ENCODE measurements at places on chromosomes 7 and 10. TPM values are rescaled to one million over a fixed set of nuclear protein-coding genes. Genes with fewer than 3 reads are reported as not detected.

DNA sequence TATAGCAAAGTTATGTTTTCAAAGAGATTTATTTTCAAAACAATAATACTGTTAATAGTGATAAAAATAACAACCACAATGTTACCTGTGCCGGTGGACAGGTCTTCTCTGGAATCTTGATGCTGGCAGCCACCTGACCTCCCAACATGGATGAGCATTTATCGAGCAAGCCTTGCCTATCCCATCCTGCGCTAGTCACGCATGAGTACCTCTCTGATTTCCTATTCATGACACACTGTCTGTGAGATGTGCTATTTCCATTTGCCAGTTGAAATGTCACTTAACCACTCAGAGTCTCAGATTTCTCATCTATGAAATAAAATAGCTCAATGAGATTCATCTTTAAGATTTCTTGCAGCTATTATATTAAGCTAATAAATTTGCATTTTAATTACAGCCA lies 341.2 kb upstream of the VWC2 start:
- no peak for DNase-seq

DNA sequence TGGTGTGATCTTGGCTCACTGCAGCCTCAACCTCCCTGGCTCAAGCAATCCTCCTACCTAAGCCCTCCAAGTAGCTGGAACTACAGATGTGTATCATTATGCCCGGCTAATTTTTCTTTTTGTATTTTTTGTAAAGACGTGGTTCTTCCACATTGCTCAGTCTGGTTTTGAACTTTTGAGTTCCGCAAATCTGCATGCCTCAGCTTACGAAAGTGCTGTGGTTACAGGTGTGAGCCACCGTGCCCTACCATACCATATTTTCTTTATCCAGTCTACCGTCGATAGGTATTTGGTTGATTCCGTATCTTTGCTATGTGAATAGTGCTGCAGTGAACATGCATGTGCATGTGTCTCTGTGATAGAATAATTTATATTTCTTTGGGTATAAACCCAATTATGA lies 6.5 kb downstream of the ZNF107 start:
- no peak for DNase-seq

DNA sequence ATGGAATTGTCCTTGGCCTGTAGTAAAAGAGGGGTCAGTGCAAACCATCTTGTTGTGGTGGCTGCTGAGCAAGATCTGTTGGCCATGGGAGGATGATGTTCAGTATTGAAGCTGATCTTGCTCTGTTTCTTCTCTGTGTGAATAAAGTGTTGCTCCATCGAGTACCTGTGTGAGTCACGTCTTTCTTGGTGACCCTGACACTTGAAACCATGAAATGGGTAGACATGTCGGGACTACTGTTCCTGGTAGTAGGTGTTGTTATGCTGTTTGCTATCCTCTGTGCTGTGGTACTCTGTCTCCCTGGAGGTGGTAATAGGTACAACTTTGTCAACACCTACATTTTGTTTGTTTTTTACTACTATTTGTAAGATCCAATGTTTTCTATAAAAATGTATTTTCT lies 330.6 kb downstream of the MDFIC start:
- no peak for DNase-seq

- no peak for DNase-seq
Measured at GRCh38 chr7:69422574-69422985, 175.7 kb upstream of the AUTS2 start.

DNA sequence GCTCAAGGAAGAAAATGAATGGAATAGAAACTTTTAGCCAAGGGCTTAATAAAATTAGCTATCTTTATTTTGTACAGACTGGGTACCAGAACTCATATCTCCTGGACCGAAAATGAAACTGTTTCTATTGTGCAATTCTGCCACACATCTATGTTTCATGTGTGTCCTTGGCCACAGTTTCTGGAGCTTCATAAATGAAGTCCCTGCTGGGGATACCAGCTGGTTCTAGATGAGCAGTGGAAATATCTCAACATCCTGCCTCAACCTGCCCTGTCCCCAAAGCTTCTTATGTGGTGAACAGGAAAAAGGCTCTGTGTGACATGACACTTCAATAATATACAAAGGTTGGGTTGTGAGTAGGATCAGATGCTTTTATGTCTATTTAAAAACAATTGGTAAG lies 310.1 kb upstream of the SORCS1 start:
- no peak for DNase-seq

DNA sequence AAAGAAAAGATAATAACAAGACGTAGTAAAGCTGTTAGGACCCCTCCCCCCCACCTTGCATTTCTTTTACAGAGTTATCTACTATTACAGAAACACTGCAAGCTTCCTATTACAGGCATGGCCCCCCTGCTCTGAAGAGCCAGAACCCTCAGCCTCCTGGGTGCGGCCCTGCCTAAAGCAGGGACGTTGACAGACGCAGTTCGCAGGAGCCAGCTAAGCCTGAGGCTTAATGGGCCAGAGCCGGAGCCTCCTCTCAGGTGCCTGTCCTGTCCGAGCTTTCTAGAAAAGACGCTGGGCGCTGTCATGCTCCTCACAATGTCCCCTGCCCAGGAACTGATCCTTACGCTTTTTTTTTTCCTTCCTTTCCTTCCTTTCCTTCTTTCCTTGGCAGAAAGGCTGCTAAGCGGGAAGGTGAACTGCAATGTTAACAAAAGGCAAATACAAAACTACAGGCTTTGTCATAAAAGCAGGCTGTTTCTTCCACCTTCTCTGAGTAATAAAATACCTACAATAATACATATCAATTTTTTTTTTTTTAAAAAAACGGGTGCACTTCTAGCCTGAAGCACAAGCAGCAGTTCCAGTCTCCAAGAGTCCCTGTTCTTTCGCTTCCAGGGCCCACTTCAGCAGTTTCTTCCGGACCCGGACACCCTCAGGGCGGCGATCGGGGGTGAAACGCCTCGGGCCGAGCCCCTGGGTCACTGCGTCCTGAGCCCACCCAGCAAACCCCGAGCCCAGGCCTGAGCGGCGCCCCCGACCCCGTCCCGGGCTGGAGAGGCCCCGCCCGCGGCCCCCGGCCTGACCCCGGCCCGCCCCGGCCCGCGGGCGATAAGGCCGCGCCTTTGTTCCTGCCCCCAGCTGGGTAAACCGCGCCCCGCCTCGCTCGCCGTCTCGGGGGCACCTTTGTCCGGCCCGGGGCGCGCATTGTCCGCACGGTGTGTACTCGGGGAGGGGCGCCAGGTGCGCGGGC lies 11.2 kb downstream of the MNX1 start:
- no peak for DNase-seq

DNA sequence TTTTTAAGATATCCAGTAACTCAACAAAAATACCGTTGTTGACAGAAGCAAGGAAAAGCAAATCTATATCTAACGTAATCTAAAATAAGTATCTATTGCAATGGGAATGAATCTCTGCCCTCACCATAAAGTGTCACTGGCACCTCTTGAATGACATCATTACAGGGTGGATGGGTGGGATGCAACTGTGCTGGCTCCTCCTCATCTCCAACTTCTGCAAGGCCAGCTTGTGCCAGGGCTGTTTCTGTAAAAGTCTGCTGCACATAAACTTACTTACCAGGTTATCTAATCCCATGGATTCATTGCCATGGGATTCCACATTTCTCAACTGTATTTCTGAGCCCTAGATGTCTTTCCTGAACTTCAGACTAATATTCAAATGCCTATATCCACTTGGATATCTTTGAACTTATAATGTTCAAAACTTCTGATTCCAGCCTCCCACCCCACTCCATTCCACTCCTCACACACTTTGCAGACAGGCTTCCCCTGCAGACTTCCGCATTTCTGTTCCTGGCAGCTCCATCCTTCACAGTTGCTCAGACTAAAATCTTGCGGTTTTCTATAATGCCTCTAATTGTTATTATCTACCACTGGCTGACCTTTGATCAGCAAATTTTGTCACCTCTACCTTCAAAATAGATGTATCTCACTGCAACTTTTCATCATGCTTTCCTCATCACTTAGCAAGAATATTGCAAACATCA lies 10.7 kb downstream of the FGL2 start:
- DNase-seq = no peak

GRCh38 chr10:104307576-104308438 lies 30.5 kb downstream of the ITPRIP start:
- DNase-seq = peak; percentile 47

DNA sequence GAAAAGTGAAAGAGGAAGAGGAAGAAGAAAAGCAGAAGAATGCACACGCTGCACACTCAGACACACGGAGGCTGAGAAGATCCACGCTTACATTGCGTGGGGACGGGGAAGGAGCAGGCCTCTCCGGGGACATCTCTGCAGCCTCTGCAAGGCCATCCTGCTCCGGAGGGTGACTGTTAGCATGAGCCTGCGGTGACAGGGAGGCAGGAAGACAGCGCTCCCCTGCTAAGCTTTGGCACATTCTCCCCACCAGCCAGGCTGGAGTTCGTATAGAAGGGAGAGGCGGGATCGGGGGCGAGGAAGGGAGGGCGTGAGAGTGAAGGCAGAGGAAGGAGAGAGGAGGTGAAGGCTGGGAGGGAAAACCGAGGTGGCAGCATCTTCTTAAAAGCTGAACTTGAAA lies 366.0 kb upstream of the SHH start:
- no peak for DNase-seq

DNA sequence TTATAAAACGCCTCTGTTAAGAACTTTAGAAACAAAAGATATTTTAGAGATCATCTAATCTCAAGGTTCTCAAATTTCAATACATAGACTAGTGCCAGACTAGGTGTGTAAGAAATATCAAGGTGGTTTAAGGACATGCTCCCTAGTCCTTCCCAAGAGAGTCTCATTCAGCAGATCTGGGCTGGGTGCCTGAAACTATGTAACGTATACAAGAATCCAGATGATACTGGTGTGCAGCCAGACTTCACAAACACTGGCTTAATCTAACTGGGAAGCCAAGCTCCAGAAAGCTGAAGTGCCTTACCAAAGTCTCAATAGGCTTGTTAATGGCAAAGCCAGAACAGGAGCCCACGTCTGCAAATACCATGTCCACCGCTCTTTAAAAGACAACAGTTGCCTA lies 105.0 kb upstream of the AMPH start:
- no peak for DNase-seq

- DNase-seq = no peak
Measured at GRCh38 chr7:45101748-45102147, 9.7 kb downstream of the TBRG4 start.

DNA sequence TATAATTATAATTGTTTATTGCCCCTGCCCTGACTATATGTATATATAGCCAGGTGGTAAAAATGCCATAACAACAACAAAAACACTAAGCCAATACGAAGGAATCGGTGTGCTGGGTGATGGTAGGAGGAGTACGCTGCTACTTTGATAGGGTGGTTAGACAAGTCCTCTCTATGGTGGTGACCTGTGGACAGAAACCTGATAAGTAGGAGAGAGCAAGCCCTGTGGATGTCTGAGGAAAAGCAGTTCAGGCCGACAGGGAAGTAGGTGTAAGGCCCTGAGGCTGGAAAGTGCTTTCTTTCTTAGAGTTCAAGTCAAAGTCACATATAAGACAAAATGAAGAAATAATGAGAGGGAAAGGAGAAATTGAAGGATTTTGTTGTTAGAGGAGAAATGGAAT lies 823.8 kb upstream of the CELF2 start:
- no peak for DNase-seq

DNA sequence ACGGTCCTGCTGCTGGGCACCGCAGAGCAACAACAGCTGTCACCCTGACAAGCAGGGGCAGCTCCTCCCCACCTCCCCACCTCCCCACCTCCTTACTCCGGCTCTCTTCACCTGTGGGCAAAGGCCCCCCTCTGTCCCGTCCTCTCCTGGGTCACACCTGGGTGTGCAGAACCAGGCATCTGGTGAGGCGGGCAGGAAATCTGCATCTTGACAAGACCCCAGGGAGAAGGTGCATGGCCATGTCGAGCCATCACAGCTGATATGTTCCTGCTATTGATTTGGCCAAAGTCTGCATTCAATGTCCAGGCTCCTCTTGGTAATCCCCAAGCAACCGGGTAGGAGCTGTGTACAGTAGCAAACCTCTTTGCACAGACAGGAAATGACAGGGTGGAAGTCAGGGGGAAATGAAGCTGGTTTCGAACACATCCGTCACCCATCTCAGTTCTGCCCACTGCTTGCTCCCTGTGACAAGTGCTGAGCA lies 554.2 kb downstream of the DNAJB6 start:
- no peak for DNase-seq

DNA sequence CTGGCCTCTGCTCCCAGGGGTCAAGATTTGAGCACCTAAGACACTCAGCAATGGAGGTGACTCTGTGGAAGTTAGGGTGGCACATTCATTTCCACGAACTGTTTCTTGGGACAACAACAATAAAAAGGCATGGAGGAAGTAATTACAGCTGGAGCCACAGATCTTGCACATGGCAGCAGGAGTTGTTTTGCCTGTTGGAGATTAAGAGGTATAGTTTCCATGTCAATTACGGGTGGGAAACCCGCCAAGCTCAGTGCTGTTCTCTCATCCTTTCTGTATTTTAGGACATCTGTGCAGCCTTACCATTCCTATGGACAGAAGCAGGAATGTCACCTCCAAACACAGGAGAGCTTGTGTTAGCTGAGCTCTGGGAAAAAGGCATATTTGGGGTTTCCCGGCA lies 201.2 kb downstream of the SNX10 start:
- no peak for DNase-seq

DNA sequence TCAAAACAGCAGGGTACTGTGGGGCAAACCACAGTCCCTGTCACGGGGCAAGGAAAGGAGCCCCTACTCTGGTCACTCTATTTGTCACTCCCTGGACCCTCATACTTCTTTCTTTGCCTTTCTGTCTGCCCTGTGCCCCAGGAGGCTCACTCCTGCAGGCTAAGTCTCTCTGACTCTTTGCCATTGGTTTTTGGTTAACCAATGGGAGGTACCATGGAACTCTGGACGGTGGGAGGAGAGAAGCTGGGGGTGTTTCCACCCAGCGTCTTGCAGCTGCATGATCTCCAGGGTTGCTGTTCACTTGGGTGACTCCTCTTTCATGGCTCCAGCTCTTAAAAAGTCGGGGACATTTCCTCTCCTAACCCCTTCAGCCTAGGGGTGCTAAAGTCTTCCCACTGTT lies 15.4 kb upstream of the EIF5AL1 start:
- DNase-seq = no peak

GRCh38 chr10:15504101-15504840 lies 133.2 kb upstream of the FAM171A1 start:
- peak; percentile 2 for DNase-seq

DNA sequence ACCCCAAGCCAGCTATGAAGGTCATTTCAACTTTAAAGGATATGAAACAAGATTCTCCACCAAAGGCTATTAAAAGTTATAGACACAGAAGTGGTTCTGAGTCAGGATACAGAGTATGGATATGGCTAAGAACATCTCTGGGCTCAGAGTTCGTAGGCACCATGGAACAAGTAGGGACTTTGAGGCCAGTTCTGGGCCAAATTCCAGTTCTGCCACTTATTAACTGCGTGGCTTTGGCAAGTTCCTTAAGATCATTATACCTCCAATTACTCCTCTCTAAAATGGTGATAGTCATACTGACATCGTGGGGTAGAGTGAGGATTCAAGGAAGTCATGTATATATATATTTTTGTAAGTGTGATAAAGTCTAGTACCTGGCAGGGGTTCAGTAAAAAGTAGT lies 105.8 kb upstream of the NFE2L3 start:
- no peak for DNase-seq

CCDC136 gene
- 8.3 TPM for polyA plus RNA-seq

C10orf143 gene
- polyA plus RNA-seq = 1.9 TPM

MBLAC1 gene
- 0.75 TPM for polyA plus RNA-seq

FEZF1 gene
- not detected for polyA plus RNA-seq

SUFU gene
- polyA plus RNA-seq = 8.2 TPM

BHLHA15 gene
- polyA plus RNA-seq = not detected

PRKG1 gene
- 20.9 TPM for polyA plus RNA-seq

All from fibroblast of lung (primary cell).